ENCODE measurements at places on chromosomes 7 and 10. TPM values are rescaled to one million over a fixed set of nuclear protein-coding genes. Genes with fewer than 3 reads are reported as not detected.
A peak's percentile ranks its signal among the peaks of the same experiment; 100 is the strongest.

DNA sequence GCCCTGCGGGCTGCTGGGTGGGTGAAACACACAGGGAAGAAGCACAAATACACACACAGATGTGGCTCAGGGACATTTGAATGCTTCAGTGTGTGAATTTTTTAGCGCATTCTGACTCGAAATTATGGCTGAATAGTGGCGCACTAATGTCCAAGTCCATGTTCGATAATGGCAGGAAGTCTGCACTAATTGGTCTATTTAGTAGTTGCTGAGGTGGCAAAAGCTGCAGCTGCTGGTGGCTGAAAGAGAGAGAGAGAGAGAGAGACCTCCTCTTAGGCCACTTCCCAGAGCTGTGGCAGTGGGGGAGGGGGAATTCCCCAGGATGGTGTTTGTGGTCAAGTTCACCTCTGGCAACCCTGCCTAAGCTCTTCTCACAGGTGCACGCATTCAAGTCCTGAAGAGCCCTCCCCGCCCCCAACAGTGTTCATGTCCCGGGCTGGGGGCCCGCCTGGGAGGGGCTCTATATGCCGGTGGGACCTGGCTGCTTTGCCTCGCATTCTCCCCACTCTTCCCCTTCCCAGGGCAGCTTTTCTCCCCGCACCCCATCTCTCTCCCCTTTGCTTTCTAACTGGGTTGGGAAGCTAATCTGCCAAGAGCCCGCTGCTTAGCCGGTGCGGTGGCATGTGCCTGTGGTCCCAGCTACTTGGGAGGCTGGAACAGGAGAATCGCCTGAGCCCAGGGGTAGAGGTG is 6.0 kb upstream of the MNX1 start:
- DNase-seq: no peak

DNA sequence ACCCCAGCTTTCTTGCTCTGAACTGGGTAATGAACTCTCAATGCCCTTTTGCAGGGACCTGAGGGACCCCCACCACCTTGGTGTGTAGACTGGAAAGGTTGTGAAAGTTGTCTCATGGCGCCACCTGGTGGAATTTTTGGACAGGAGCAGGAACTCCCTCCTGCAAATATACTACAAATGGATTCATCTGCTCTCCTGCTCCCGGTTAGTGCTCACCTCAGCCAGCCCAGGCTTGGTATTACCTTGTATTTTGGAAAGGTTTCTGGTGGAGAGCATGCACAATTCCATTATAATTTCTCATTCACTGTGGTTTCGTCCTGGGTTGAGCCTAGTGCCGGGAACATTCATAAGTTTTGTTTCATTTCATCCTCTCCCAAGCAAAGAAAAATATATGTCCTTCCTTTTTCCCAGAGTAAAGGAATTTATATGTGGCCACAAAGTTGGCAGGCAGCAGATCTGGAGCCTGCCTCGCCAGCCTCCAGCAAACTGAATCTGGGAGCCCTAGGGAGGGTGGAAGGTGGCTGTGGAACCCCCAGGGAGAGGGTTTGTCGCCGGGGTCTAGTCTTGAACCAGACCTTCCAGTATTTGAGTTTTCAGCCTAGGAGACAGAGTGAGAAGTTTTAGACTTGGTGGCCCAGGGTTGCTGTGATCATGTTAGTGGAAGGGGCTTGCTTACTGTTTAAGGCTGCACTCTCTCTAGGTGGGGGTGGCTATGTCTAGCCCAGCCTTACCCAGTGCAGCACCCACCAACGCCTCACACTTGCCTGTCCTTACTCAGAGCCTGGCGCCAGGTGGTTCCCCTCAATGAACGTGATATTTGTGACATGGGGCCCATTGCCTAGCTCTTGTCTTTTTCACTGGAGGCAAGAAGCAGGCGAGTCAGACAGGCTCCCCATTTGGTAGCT is 9.5 kb downstream of the FAM241B start:
- peak; percentile 70 for DNase-seq

DNA sequence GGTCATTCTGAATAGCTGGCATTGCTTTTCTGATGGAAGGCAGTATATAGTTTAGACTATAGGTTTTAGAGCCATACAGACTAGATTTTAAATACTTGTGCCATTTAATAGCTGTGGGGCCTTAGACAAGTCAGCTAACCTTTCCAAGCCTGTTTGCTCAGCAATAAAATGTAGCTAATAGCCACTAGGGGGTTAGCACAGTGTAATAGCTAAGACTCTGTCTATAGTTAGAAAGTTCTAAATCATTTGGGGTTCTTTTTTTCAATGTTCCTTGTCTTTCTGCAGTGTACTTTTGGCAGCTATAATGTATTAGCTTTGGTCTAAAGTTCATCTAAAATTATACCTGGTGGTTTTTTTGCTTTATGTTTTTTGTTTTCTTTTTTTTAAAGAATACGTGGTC is 7.5 kb upstream of the KIFBP start:
- DNase-seq: no peak

- no peak for DNase-seq
These were observed 5.1 kb upstream of the SH2D4B start for GRCh38 chr10:80532571-80532970.

GIMAP1 gene
- 6.0 TPM for total RNA-seq

GRCh38 chr10:97960269-97961056 is 70.0 kb downstream of the CRTAC1 start:
- no peak for DNase-seq

DNA sequence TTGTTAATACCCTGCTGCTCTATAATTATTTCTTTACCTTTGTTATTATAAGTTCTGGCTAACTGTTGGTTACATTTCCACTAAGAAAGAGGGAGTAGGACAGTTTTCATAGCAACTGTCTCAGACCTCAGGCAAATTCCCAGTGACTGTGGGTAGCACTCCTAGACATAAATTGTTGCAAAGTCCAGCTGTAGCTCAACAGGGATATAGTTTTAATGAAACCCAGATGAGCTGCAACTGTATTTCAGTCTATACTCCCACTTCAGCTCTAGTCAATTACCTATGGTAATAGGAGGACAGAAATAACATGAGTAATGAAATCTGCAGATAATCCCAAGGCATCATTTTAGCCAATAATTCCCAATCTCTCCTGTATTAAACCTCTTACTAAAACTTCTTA is 103.0 kb upstream of the SEMA3A start:
- no peak for DNase-seq

DNA sequence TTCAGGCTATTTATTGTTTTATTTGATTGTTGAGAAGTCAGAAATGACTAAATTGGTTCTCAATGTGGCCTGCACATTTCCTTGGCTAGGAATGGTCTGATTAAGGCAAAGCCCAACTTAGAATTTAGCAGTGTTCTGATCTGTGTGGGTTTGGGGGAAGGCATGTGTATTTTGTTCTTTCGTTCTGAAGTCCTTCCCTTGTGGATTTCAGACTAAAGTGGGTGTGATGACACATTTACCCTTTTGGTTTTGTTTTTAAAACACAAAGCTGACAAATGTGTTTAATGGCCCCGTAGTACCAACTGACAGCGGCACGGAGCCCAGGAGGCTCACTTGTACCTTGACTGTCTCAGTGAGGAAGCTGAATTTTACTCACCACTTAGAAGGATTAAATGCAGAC is 452.3 kb upstream of the GALNT17 start:
- no peak for DNase-seq

- no peak for DNase-seq
These were observed 7.3 kb downstream of the ZMIZ2 start for GRCh38 chr7:44755698-44756627.

GRCh38 chr10:6404127-6405072 is 175.7 kb downstream of the PRKCQ start:
- no peak for DNase-seq

GRCh38 chr7:118185163-118185860 is 1.3 kb downstream of the LSM8 start:
- no peak for DNase-seq

DNA sequence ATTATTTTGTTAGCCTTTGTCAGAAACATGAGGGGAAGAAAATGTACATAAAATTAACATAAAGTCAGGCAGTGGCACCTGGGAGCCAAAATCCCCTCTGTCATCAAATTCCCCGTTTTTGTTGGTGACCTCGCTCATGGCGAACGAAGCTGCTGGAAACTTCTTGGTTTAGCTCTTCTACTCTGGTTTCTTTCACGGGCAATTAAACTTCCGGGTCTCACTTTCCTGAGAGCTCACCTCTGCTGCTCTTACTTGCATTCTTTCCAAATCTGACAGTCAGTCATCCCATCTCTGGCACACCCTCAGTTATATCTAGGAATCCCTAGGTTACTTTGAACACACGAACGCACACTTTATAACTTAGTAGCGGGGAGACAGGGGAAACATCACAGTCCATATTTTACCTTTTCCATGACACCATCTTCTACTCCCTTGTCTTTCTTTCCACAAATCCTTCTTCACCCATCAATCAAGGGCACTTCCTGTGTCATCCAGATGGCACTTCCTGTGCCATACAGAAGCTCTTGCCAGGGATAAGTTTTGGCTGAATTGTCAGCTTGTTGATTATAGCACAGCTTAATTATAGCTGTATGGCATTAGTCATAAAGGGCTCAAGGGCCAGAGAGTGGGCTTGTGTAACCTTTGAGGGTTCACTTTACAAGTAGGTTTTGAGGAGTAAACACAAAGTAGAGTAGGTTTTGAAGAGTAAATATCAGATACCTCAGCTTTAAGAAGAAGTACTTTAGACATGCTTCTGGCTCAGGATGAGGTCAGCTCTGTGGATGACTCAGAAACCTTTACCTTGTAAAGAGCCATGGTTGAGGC is 105.1 kb downstream of the GATA3 start:
- no peak for DNase-seq

DNA sequence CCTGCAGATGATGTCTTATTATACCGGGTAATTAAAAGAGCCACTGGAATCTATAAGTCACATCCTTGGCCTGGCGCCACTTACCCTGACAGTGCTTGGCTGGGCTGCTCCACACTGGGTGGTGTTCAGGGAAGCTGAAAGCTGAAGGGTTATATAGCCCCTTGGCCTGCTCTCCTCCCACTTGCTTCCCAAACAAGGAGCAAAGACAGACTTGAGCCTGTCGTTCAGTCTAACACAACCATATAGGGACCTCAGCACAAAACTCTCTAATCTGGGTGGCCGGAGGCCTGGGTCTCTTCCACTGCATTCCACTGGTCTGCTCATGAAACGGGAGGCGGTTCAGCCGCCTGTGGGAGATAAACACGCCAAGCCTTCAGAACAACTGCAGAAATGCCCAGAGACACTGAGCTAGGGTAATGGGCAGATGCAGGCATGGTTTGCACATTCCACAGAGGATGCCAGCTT is at the start of gene ACTA2:
ACTA2 (minus strand) TSS at position 127 of the 465 bp plus-strand sequence. CDS start 3,843 bp downstream, outside the sequence.
- DNase-seq: peak; percentile 30

DNA sequence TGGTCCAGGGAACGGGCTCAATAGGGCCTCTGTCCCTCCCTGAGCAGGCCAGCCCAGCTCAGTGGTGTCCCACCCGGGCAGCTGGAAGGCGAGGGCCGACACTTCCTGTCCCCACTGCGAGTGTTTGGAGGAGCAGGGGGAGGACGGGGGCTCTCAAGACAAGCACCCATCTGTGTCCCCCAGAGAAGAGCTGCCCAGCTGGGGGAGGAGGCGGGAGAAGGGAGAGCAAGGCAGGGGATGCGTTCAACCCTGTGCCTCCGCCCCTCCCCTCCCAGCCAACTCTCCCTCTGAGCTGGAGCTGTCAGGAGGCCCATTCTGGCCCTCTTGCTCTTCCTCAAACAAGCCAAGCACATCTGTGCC is 35.7 kb downstream of the ZCCHC24 start:
- DNase-seq: peak; percentile 53

- no peak for DNase-seq
These were observed 4.9 kb upstream of the FOXL3 start for GRCh38 chr7:284762-285722.

DNA sequence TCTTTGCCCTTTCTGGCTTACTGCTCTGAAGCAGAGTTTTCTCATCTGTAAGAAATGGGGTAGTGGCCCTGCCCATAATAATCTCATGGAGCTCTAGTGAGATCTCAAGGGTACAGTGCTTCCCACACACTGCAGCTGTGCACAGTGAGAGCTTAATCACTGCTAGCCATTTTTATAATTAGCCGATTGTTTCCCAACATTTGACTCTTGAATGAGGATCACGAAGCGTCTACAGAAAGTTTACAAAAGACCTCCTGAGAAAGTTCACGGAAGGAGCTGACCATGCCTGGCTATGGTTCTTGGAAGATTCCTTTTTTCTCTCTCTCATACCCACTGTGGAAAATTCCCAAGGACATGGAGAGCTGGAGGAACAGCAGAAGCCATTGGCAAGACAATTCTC is 70.4 kb downstream of the FAM171A1 start:
- DNase-seq: peak; percentile 21

AKR1C8 gene
- total RNA-seq: 0.94 TPM

ZNF804B gene
- total RNA-seq: 5.5 TPM

CRHR2 gene
- total RNA-seq: 0.89 TPM

LOXL4 gene
- total RNA-seq: 1.6 TPM

GPR85 gene
- total RNA-seq: 46.8 TPM

OR2A7 gene
- 2.2 TPM for total RNA-seq

H2BK1 gene
- total RNA-seq: not detected

CHCHD3 gene
- 71.0 TPM for total RNA-seq
